ENCODE measurements at places on chromosomes 5 and 9. TPM values are rescaled to one million over a fixed set of nuclear protein-coding genes. Genes with fewer than 3 reads are reported as not detected.

DNA sequence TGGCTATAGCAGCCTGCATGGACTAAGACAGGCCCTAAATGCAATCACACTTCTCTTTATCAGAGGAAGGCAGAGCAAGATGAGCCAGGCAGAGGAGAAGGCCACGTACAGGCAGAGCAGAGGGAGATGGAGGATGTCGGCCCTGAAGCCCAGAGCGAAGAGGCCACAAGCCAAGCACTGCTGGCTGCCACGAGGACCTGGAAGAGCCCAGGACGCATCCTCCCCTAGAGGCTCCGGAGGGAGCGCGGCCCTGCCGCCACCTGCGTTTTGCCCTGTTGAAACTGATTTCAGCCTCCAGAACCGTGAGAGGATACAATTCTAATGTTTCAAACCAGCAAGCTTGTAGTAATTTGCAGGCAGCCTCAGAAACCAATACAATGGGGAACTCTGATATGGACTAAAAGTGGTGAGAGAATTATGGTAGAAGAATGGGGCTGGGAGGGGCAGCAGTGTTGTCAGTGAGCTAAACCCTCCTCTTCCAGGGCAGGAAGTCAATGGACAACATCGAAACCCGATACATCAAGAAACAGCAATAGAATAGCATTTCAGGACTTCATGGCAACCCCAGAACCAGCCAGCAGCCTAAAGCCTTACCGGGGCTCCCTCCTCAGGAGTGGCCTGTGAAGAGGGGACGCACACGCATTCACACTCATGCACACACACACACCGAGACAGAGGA is 32.6 kb downstream of the ADAMTS2 start:
- DNase-seq: no peak
- no peak overlapping the region for H3K4me3 ChIP-seq
- no peaks in the 10 kb centered on the region for H3K4me1 ChIP-seq

- DNase-seq: no peak
- no peaks in the 10 kb centered on the region for H3K4me1 ChIP-seq
- no peaks in the 10 kb centered on the region for H3K27me3 ChIP-seq
- no peak overlapping the region for H3K4me3 ChIP-seq
These were observed 59.6 kb downstream of the RICTOR start for GRCh38 chr5:39014561-39014960.

- H3K4me3 ChIP-seq: no peak overlapping the region
- peaks cover 15% of the 10 kb centered on the region for H3K36me3 ChIP-seq
- no peaks in the 10 kb centered on the region for H3K27me3 ChIP-seq
- peaks cover 46% of the 10 kb centered on the region for H3K4me1 ChIP-seq
- no peak overlapping the region for H3K27ac ChIP-seq
- DNase-seq: no peak
These were observed 2.9 kb downstream of the IPPK start for GRCh38 chr9:92666912-92667532.

DNA sequence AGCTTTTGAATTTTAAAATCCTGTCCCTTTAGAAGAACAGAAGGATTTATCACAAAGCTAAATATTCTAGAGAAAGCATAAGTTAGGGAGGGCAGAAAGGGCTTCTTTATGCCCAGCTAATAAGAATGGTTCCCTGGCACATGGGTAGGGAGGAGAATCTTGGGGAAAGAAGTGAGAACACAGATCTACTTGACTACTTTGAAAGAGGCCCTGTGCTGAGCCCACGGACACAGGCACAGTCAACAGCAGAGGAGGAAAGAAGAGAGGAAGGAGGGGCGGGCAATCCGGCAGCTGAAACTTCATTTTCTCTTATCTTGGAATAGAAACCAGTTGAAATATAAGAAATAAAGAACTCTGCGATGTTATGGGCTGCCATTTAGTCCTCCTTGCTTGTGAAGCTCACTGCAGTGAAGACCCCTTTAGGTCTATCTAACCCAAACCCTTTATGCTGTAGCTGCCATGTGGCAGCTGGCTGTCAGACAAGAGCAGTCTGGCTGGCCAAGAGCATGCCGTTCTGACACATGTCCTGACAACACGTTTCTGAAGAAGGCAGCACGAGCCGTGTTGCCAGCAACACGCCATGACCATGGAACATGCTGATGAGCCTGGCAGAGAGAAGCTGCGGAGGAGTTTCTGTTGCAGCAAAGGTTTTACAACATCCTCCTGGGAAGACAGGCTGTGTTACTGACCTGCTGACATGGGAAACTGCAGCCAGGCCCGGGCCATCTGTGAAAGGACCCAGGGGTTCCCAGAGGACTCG is 34.2 kb downstream of the ABLIM3 start:
- H3K4me3 ChIP-seq: no peak overlapping the region
- no peaks in the 10 kb centered on the region for H3K27me3 ChIP-seq
- no peaks in the 10 kb centered on the region for H3K36me3 ChIP-seq
- H3K27ac ChIP-seq: no peak overlapping the region

- H3K27ac ChIP-seq: no peak overlapping the region
- no peaks in the 10 kb centered on the region for H3K4me1 ChIP-seq
- no peaks in the 10 kb centered on the region for H3K27me3 ChIP-seq
- no peak for DNase-seq
- H3K4me3 ChIP-seq: no peak overlapping the region
- H3K36me3 ChIP-seq: no peaks in the 10 kb centered on the region
These were observed 386.0 kb downstream of the SPOCK1 start for GRCh38 chr5:137113161-137113560.

- no peak overlapping the region for H3K27ac ChIP-seq
- no peaks in the 10 kb centered on the region for H3K36me3 ChIP-seq
- no peak for DNase-seq
- peaks cover 5% of the 10 kb centered on the region for H3K27me3 ChIP-seq
- H3K4me3 ChIP-seq: no peak overlapping the region
- no peaks in the 10 kb centered on the region for H3K4me1 ChIP-seq
These were observed 417.0 kb downstream of the ARHGEF28 start for GRCh38 chr5:74042959-74043358.

- H3K27ac ChIP-seq: no peak overlapping the region
- H3K4me3 ChIP-seq: no peak overlapping the region
- no peaks in the 10 kb centered on the region for H3K36me3 ChIP-seq
- no peaks in the 10 kb centered on the region for H3K27me3 ChIP-seq
- peak; percentile 34 for DNase-seq
These were observed 424.7 kb downstream of the RAB3C start for GRCh38 chr5:59007460-59008063.

- no peak overlapping the region for H3K4me3 ChIP-seq
- H3K4me1 ChIP-seq: no peaks in the 10 kb centered on the region
- DNase-seq: no peak
- H3K36me3 ChIP-seq: no peaks in the 10 kb centered on the region
These were observed 148.7 kb downstream of the ADAMTS12 start for GRCh38 chr5:33743099-33743498.

OR1N2 gene
- not detected for total RNA-seq

PDZD2 gene
- 1.3 TPM for total RNA-seq

All from CD4-positive, alpha-beta T cell (primary cell).